ENCODE measurements at places on chromosomes 7 and 10.
A peak's percentile ranks its signal among the peaks of the same experiment; 100 is the strongest.

GRCh38 chr10:104043185-104043830 lies 42.4 kb downstream of the COL17A1 start:
- no peak for DNase-seq

- DNase-seq, result peak; percentile 23
Measured at GRCh38 chr7:39950473-39951225, 593 bp downstream of the CDK13 start.

DNA sequence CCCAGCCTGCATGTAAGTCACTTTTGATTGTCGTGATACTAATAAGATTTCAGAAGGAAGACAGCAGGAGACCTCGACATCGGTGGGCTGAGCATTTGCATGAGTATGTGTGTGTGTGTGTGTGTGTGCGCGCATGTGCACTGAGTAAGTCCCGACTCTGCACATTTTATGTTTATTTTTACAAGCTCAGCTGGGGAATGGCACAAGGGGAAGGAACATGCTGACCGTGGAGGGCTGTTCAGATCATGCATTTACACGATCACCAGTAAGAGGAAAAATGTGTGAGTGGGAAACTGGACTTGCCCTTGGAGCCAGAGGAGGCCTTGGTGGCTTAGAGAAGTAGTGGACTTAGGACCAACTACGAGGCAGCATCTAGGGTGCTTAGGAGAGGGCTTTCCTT lies 41.3 kb downstream of the IL2RA start:
- no peak for DNase-seq

DNA sequence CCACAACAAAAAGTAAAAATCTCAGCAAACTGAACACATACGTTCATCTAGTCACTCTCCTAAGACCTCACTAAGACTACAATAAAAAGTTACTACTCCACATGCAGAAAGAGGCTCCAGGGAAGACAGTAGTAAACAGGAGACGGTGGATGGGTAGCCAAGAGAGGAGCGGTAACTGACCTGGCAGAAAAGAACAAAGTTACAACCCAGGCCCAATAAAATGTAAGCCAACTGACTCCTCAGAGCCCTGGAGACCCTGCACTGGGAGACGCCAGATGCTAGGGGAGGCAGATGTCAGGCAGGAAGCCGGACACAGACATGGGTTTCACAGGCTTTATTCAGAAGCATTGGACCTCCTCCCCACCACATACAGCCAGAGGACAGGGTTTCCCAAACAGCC lies 181.1 kb upstream of the NFE2L3 start:
- DNase-seq, result no peak

DNA sequence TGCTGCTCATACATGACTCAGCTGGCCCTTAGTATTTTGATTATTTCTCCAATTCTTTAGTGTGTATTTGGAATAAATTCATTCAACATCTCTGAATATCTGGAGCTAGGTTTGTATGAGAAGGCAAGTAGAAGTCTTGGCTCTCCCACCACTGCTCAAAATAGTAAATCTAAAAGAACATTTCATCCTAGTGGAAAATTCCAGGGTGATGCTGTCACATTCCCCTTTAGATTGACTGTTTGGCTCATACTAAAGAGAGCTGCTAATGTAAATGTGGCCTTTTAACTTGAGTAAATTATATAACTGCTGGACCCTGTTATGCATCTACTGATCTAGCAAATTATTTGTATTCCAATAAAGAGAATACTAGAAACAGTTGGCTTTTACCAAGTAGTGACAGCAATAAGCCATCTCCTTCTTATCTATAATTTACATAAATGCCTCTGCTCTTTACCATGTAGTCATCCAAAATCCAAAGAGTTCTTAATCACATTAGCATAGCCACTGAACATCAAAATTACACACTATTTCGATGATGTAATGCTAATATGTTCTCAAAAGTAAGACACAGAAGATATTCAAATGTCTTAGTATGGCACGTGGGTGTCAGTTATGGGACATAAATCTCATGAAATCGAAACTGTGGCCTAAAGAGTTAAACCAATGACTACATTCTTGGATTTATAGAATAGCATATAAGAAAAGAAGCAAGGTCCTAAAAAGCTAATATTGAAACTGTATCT lies 86.9 kb upstream of the KCND2 start:
- DNase-seq, result no peak

DNA sequence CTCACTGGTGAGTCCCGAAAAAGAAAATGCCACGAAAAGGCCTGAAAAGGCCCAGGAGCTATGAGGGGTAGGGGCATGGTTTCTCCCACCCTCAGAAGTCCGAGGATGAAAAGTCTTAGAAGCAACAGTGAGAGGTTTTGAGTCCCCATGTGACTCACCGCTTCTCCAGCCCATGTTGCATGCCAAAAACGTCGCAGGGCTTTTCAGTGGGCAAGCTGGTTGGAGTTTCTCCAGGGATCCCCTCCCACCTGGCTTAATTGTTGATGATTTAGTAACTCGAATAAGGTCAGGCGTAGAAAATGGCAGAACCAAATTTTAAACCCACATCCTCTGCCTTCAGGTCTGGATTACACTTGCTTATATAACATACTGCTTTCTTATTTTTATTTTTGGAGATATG lies 96.3 kb upstream of the ARMC3 start:
- DNase-seq, result no peak

DNA sequence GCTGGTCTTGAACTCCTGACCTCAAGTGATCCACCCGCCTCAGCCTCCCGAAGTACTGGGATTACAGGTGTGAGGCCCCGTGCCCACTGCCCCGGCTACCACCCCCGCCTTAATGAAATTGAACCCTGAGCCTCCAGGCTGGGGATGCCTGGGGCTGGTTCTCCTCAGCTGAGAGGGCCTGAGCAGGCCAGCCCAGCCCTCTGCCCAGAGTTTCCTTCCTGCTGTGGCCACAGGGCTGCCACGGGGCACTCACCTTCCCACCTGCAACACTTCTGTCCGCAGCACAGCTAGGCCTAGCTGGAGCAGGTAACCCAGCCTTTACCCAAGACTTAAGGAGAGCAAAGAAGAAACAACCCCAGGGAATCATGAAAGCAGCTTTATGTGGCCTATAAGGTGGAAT lies 78.1 kb upstream of the ANLN start:
- DNase-seq, result no peak

DNA sequence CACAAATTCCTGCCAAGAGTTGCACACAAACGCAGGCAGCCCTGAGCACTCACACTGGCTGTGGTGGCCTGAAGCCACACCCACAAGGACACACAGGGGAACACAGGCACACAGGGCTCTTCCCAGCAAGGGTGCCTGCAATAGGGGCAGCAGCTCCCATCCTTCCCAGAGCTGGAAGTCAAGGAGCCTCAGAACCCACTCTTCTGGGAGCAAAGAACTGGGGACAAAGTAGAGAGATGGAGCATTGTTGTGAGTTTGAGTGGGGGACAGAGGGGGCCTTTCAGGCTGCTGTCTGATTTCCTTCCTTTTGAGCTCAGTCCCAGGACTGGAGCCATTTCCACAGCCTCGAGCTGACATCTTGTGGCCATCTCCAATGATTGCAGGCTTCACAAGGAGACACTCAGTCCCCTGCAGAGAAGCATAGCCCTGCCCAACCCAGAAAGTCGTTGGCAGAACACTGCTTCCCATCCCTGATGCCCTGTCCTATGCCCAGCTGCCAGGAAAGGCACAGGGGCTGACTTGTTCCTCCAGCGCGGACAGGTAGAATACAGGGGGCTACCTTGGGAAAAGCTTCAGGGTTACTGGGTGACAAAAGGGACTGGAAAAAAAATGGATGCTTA lies 34.4 kb upstream of the SLF2 start:
- DNase-seq, result no peak

DNA sequence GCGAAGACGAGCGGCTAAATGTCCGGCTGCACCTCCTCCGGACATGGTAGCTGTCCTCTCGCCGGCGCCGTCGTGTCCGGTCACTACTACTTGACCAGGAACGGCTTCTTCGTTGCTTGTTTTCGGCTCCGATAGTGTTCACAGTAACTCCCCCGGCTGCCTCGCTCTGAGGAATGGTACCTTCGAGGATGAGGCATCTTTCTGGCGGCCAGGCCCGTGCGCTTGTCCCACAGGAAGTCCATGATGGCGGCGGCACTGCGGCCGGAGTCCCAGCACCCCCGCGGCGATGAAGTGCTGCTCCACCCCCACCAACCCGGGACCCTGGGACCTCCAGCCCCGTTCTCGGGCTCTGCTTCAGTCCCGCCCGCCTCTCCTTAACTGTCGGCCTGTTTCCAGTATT lies 11.0 kb upstream of the CCDC126 start:
- DNase-seq, result no peak

DNA sequence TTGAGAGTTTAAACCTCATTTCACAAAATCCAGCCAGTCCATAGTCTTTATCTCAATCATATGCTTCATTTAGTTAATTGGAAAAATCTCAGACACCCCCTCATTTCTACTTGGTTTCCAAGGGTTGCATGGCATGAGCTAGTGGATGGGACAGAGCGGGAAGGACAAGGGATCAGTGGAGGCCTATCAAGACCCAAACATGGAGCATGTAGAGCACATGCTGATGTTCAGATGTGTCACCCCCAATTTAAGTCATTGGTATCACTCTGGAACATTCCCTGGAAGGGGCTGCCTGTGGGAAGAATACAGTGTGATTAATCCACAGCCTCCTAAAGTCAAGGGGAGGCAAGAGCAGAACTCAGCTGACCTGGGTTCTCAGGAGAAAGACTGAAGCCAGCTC lies 2.3 kb downstream of the C10orf71 start:
- no peak for DNase-seq

- no peak for DNase-seq
Measured at GRCh38 chr10:25102147-25102822, 72.5 kb upstream of the GPR158 start.

GRCh38 chr7:154975984-154976383 lies 26.9 kb downstream of the PAXIP1 start:
- no peak for DNase-seq

- DNase-seq, result no peak
Measured at GRCh38 chr7:139034336-139034735, 1.5 kb downstream of the ZC3HAV1L start.

- DNase-seq, result no peak
Measured at GRCh38 chr7:10973942-10974911, 555 bp downstream of the PHF14 start.

DNA sequence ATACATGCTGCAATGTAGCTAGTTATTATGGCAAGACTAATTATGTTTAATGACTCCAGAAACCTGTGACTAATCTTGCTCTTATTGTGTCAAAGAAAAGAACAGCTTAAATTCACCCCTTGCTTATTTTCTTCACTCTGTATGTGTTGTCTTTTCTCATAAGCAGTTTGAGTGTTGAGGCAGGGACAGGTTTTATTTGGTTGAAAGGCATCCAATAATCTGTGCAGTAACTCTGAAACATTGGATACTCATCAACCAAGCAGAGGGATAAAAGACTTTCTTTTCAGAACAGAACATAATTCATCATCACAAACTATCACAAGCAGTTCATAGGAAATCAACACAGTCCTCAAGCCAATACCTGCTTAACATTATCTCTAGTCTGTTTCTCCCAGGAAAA lies 797.6 kb upstream of the MBL2 start:
- no peak for DNase-seq

DNA sequence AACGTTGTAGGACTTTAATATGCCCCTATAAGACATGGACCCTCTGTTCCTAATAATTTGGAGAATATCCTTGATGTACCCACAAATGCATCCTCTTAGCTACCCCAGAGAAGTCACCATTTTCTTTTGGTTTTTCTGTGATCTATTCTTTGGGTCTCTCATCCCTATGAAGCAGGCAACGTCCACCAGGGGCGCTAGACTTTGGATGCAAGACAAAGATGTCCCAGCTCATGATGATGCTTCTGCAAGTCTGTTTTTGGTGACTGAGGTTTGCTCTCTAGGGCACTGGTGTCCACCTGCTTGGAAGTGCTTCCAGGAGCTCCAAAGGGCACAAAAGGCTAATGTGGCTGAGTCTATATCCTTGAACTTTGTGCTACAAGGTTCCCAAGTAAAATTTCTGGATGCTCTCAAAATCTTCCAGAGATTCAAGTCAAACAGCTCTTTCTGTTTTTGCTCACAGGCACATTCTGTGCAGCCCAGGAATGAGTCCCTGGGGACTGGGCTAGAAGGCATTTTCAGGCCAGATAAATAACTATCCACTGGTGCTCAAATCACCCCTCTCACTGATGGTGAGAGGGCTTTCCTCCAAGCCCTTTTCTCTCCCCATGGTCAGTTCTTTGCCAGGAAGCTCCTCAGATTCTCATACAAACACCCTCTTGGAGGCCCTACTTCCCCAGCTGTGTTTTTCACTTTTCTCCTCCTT lies 166.4 kb downstream of the C7orf25 start:
- no peak for DNase-seq

GRCh38 chr7:138654616-138655015 lies 46.5 kb downstream of the SVOPL start:
- DNase-seq, result no peak

DNA sequence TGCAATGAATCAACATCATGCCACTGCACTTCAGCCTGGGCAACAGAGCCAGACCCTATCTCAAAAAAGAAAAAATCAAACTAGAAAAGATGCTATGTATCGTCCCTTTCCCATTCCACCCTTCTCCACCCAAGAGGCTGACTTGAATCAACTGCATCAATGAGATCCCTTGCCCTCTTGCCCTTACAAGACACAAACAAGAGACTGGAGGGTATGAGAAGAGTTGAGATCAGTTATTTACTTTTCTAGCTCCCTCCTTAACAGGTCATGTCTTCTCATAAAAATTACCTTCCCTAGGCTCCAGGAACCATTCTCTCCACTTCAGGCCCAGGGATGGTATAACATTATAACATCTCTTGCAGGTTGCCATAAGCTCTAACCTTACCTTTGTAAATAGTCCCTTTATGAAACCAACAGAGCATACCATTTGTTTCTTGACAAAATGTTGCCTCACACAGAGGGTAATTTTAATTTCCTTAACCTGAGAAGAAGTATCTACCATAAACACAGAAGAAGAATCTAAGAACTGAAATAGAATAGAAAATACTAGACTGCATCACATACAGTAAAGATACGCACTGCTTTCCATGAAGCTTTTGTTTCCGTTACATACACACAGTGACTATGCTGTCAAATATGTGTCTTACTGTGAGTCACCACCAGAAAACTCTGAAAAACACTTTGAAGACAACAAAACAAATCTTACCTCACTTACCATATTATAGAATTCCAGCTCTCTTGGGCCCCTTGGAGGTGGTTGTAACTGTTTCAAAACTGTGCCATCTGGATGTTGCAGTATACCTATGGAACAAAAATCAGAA lies 30.5 kb downstream of the IPMK start:
- DNase-seq, result no peak

GRCh38 chr10:27104919-27105318 lies 4.6 kb upstream of the ANKRD26 start:
- no peak for DNase-seq

- DNase-seq, result no peak
Measured at GRCh38 chr7:163298-163695, 29.1 kb upstream of the FAM20C start.

GRCh38 chr10:120188950-120189349 lies 268.1 kb upstream of the PLPP4 start:
- DNase-seq, result no peak

DNA sequence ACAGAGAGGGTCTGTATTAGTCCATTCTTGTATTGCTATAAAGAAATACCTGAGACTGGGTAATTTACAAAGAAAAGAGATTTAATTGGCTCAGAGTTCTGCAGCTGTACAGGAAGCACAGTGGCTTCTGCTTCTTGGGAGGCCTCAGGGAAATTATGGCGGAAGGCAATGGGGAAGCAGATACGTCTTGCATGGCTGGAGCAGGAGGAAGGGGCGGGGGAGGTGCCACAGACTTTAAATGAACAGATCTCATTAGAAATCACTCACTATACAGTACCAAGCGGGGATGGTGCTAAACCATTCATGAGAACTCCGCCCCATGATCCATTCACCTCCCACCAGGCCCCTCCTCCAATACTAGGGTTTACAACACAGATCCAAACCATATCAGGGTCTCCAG lies 3.7 kb upstream of the CALU start:
- no peak for DNase-seq

- no peak for DNase-seq
Measured at GRCh38 chr7:28434510-28434909, 22.2 kb downstream of the CREB5 start.
